NCI-H1092 (cell line): ENCODE measurements at places on chromosomes 6 and 20.

DNA sequence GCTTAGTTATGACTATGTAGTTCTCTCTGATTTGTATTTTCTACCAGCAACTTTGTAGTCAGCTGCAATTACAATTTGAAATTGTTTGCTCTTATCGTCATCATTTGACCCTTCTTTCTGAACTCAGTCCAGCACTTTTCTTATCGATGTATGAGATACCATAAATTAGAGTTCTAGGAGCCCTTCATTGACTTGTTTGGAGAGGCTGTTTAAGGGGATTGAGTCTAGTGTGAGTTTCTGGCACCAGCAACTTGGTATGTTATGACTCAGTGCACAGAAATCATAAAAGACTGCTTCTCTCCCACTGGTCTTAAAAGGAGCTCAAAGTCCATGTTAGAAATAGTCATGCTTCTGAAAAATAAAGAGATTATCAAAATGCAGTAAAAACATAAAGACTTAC is 190.3 kb downstream of the TENT5A start:
- DNase-seq = no peak

DNA sequence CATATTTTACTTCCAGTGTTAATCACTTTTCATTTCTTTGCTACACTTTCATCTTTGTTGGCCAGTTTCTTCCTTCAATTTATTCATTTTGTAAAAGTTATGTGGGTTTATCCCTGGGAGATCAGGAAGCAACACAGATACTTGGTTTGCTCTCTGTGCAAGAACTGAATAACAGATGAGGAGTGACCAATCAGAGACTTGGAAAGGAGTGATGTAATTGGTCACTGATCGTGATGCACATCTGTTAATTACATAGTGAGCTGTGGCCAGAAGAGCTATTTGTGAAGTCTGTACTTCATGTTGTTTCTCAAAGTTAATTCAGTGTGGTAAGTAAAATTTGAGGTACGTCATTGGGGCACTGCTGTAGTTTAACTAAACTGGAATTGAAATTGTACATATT is 21.3 kb downstream of the ANKRD6 start:
- DNase-seq = no peak

- DNase-seq = no peak
Measured at GRCh38 chr6:47483516-47483852, 5.9 kb downstream of the CD2AP start.

GRCh38 chr20:36850759-36851158 is 25.2 kb upstream of the TLDC2 start:
- no peak for DNase-seq

DNA sequence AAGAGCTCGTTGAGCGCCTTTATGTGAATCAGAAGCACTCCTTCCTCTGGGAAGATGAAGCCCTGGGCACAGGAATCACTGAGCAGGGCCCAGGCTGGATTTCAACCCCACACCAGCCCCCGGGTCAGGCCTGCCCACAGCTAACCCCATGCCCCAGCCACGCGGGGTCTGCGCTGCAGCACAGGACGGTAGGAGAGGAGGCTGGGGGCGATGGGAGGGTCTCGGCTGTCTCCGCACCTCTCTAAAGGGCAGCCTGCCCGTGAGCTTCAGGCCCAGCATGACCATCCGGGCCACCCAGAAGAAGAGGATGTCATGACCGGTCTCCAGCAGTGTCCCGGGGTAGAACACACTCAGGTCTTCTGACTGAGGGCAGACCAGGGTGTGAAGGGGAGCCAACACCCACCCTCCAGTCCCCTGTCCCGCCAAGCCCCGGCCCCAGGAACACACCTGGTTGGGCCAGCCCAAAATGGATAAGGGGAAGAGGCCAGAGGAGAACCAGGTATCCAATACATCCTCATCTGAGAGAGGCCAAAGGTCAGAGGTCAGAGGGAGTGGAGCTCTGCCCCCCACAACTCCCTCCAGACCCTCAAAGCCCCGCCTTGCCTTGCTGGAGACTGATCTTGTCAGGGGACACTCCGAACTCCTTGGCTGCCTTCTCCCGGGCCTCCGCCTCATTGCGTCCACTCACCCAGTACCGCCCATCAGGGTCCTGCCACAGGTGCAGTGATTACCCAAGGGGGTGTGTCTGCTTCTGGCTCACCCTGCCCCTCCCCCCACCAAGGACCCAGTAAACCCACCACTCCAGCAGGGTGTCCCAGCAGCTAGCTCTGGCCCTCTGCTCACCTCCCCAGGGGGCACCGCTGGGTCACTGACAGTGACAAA is 4.4 kb upstream of the VWA7 start:
- DNase-seq = no peak

GRCh38 chr6:90144928-90145555 is 151.6 kb downstream of the BACH2 start:
- no peak for DNase-seq

GRCh38 chr6:2783188-2783963 is 18.2 kb downstream of the WRNIP1 start:
- DNase-seq = no peak

DNA sequence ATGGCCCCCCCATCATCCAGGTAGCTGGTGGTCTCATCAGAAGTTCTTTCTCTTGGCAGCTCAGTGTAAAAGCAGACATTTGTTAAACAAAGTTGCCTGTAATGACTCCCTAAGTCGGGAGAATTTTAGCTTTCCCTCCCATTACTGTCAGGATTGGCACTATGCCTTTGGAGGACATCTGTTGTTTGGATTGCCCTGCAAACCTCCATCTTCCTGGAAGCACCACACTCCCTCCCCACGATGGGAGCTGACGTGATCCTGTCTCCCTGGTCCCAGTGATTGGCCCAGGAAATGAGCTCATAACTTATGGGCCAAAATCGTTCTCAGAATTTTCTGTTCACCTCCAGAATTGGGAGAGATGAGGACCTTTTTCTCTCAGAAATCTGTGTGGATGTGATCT is 42.6 kb upstream of the CNR1 start:
- DNase-seq = no peak

- DNase-seq = no peak
Measured at GRCh38 chr6:47342824-47343223, 33.1 kb upstream of the TNFRSF21 start.

DNA sequence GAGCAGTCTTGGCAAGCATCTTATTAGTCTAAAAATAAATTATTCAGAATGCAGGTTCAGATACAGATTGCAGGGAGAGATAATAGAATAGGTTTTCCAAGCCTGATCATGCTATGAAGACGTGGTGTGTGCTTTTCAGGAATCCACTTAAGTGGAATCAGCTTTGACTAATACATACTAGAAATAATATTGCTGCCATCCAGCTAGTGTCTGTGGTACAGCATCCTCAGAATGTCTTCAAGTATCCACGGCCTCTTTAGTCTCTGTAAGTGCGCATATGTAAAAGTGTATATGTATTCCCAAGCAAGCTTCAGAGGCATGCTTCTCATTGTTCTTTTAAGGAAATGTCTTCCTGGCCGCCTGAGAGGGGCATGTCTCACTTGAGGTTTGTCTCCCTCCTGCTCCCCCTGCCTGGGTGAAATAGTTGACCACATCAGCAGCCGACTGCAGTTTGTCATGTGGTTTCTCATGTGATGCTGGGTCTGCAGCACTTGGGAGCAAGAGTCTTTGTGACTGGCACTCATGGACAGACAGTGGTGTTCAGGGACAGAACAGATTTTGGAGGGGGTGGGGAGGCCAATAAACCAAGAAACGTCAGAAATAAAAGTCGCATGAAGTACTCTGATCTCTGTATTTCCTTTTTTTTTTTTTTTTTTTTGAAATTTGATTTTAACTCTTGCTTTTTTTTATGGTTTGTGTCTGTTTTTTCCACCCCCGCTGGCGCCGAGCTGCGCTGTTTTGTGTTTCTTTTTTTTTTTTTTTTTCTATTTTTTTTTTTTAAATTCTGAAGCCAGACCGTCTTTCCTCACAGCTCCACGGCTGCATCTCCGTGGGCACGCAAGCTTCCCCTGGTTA is 150.8 kb downstream of the PRL start:
- DNase-seq = peak; percentile 12

GRCh38 chr20:23203310-23203709 is 117.2 kb upstream of the CD93 start:
- DNase-seq = no peak

- no peak for DNase-seq
Measured at GRCh38 chr20:47949230-47949629, 163.9 kb upstream of the SULF2 start.

GRCh38 chr20:45735988-45736387 is 13.8 kb downstream of the SPINT4 start:
- DNase-seq = no peak

DNA sequence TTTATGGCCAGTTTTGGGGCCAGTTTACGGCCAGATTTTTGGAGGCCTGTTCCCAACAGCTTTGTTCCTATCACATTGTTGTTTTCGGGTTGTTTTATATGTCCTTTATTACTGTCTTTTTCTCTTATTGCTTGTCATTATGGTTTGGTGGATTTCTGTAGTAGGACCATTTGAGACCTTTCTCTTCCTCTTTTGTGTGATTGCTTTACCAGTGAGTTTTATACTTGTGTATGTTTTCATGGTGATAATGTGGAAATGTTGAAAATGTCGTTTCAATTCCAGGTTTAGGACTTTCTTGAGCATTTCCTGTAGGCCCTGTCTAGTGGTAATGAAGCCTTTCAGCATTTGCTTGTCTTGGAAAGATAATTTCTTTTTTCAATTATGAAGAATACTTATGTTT is 17.8 kb downstream of the HLA-B start:
- no peak for DNase-seq

DNA sequence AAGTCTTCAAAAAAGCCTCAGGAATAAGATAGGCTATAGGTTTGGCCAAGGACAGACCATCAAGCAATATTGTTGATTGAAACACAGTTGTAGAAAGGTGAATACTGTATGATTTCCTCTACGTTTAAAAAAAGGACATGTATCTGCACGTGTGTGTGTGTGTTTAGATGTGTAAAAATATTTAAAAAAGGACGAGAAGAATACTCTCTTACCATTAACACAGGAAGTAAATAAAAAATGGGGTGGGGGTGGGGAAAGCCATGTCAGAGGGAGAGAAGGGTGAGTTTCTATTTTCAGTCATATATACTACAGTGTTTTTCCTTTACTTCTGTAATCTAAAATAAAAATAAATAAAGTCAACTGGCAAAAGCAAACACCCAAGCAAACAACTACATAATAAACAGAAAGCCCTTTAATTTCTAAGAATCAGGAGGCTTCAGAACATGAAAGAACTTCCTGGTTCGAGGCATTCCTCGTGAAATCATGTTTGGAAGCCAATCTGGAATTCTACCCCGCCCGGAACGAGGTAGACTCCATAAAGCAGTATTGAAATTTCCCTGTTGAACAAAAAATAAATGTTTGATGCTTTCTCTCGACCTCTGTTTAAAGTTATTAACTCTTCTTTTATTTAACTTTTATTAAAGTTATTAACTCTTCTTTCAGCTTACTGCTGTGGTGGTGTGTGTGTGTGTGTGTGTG is 158.1 kb upstream of the ZNF217 start:
- no peak for DNase-seq

GRCh38 chr20:38724626-38725147 is 401 bp downstream of the SLC32A1 start:
- no peak for DNase-seq

GRCh38 chr6:134266776-134267175 is 51.1 kb downstream of the SGK1 start:
- no peak for DNase-seq

- no peak for DNase-seq
Measured at GRCh38 chr6:75503291-75503690, 9.7 kb upstream of the FILIP1 start.

DNA sequence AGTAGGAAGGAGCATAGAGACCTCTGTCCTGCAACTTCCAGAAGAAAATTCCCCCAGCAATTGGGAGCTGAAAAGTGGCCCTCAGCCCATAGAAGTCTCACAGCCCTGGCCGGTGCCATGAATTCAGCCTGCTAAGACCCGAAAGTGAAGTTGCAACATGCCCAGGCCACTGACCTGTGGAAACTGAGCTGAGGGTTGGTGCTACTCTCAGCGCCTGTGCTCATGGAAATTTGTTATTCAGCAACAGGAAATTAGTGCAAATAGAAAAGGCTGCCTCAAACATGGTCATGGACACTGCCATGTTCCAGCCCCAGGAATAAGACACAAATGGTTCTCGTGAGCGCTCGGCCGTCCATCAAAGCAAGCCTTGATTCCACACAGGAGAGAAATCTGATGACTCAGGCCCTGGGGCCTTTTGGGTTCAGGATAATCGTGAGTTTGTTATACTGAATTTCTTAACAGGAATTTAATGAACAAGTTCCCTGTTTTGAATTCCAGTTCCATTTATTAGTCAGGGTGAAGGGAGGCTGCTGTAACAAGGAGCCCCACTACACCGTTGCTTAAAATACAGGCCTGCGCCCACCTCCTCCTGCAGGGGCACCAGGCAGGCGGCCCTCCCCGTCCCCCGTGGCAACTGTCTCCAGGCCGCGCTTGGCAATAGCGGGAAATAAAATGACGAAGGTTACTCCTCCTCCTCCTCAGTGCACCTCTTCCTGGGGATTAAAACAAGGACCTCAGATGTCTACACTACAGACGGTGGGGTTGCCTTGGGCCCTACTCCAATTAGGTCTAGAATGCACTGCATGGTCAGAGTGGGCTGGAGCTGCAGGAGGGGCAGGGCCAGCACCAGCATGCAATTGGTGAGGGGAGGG is 152.9 kb downstream of the ERMARD start:
- no peak for DNase-seq

GRCh38 chr6:53043581-53043980 is 21.6 kb upstream of the FBXO9 start:
- DNase-seq = no peak

- DNase-seq = peak; percentile 13
Measured at GRCh38 chr6:42199106-42199981, 4.6 kb upstream of the GUCA1B start.

GRCh38 chr6:4956625-4957024 is 47.2 kb downstream of the RPP40 start:
- no peak for DNase-seq

DNA sequence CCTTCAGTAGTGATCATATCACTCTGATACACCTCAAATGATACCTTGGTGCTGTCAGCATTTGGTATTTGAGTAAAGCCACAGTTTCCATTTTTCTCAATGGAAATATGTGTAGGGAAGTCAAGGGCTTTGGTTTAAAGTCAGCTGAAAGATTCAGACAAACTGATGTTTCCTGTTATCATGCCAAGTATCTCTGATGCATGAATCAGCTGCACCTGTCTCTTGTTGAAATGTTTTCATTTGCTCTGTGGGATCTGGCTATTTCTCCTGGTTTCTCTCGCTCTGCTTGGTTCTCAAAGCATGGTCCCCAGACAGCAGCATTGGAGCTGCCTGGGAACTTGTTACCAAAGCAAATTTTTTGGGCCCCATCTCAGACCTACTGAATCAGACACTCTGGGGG is 23.5 kb downstream of the ZFP64 start:
- no peak for DNase-seq

DNA sequence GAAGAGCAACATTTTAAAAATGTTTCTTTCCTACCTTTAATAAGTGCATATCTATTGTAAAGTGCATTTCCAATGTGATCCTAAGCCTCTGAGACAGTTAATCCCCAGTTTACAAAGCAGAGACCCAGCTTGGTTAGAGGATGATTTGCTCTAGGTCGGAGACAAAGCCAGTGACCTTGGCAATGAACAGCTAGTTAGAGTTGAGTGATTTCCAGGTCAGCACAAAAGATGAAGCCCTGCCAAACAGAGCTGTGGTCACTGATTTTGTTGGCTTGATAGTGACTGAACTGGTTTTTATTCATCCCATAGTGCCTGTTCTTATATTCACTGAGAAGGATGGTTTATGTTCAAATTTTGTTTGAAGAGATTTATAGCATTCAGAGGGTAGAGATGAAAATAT is 56.6 kb upstream of the CD83 start:
- DNase-seq = no peak

GRCh38 chr6:110728501-110728900 is 86.8 kb downstream of the CDK19 start:
- no peak for DNase-seq
